ENCODE measurements at places on chromosomes 16 and 17.
A peak's percentile ranks its signal among the peaks of the same experiment; 100 is the strongest.

DNA sequence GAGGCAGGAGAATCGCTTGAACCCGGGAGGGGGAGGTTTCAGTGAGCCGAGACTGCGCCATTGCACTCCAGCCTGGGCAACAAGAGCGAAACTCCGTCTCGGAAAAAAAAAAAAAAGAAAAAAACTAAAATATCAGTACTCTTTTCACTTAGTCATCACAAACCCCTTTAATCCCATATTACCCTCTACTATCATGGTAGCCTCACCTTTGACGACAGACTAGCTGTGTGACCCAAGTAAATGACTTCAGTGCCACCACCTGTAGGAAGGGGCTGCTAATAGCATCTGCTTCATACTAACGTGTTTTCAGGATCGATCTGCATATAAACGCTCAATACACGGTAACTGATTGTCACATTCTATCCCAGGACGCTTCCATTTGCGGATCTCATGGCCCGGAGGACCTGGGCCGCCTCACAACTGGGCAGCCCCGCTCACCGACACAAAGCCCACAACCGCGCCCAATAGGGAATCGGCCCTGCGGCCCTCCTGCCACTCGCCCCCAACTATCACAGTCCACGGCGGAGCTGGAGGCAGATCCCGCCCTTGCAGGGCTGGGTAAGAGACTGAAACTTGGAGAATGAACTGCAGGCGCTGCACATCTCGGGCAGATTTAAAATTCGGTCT lies 1.1 kb upstream of the ZNF263 start:
- DNase-seq, result no peak

DNA sequence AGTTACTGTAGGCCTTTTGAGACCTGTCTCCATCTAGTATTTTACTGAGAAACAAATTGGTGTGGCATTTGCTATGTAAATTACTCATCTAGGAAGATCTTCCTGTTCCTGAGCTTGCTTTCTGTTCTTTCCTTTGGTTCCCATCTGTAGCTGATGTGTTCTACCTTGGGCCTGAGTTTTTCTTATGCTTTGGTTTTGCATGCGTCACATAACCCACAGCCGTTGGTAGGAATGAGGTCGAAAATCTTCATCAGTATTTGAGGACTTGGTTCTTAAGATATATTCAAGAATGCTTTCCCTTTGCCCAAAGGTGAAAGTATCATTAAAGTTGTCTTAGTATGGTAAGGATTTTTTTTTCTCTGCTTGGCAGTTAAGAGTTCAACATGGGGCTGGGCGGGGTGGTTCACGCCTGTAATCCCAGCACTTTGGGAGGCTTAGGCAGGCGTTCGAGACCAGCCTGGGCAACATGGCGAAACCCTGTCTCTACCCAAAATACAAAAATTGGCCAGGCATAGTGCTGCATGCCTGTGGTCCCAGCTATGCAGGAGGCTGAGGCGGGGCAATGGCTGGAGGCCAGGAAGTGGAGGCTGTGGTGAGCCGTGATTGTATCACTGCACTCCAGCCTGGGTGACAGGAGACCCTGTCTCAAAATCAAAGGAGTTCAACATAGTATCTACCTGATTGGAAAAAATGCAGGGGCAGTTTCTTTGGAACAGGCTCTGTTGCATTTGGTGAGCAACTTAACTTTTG lies 28.8 kb downstream of the IST1 start:
- no peak for DNase-seq

DNA sequence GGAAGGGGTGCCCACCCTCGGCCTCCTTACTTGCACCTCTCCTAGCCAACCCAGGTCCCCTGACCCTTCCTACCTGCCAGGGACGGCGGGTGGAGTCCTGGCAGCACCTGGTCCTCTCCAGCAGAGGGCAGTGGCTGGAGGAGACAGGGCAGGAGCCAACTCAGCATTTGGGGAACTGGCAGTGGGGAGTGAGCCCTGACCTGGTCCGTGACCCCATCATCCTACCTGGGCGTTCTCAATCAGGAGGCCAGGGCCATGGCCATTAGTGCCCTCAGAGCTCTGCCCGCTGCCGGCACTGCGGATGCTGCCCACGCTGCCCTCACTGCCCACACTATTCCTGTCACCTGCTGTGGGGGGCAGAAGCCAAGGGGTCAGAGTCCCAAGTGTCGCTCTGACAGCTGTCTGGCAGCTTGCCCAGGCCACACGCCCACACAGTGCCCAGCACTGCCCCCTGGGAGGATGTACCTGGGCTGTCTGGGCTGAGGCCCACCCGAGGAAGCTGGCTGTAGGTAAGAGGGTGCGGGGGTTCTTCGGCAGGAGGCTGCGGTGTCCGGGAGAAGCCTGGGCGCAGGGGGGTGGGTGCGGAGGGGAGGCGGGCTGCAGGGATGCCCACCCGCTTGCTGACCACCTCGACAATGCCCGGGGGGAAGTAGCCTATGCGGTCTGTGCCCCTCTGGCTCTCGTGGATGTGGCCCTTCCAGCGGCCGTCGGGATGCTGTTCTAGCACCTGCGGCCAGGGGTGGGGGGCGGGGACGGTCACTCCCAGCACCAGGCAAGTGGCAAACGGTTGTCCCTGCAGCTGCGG lies 10.8 kb downstream of the CASKIN2 start:
- peak; percentile 18 for DNase-seq

DNA sequence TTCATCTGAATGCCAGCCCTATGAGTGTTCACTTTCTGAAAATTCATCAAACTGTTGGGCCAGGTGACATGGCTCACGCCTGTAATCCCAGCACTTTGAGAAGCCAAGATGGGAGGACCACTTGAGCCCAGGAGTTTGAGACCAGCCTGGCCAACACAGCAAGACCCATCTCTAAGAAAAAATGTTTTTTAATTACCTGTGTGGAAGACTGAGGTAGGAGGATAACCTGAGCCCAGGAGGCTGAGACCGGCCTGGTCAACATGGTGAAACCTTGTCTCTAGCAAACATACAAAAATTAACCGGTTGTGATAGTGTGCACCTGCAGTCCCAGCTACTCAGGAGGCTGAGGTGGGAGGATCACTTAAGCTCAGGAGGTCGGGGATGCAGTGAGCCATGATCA lies 10.3 kb downstream of the MYH11 start:
- DNase-seq, result no peak

GRCh38 chr17:81365148-81365600 lies 30.1 kb upstream of the BAHCC1 start:
- DNase-seq, result no peak

- DNase-seq, result no peak
These were observed 25.7 kb downstream of the SLC5A10 start for GRCh38 chr17:18977646-18978045.
